ENCODE measurements at places on chromosomes 4 and X.

DNA sequence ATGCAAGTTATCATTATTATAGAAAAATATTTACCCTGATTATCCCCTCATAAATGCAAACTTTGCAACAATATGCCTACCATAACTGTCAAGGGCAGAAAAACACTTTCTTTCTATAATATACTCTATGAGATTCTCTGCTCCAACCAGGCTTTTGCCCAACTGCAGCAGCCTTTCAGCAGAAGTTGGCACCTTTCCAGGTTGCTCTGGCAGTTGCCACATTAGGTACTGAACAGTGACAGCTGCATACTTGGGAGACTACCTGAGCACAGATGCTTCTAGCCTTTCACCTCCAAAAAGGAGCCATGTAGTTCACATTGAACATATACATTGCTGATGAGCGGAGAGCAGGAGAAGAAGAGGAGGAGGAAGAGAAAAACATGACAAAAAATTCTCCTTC is 69.5 kb upstream of the BRWD3 start:
- no peak for DNase-seq

GRCh38 chrX:133852837-133853356 is 132.5 kb downstream of the GPC3 start:
- DNase-seq, result no peak

- no peak for DNase-seq
Measured at GRCh38 chr4:93313197-93313596, 515.4 kb upstream of the ATOH1 start.

GRCh38 chr4:6778435-6778834 is 4.1 kb upstream of the KIAA0232 start:
- DNase-seq, result no peak

DNA sequence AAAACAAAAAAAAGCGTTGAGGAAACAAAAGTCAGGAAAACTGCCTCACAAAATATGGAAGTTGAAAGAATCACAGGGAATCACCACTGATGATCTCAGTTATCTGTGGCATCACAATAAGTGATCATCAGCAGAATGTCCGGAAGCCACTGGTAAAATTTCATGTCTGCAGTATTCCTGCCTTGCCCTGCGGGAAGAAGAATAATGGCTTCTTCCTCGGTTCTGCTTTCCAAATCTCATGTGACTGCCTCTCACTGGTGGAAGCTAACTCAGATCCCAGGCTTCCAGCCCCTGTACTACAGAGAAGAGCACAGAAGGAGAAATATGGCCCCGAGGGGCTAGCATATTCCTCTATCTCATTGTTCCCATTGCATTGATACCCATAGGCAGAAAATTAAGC is 12.7 kb upstream of the ZNF330 start:
- no peak for DNase-seq

DNA sequence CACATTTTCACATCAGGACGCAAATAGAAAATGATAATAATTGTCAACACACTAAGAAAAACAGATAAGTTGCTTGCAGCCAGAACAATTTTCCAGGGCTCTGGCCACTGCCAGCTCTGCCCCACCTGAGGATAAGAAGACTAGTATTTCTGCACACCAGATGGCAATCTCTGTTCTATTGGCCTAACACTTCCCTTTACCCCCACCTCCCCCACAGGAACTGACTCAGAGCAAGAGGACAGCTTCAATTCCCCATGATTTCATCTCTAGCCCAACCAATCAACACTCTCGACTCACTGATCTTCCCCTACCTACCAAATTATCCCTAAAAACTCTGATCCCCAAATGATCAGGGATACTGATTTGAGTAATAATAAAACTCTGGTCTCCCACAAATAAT is 164.0 kb downstream of the SMARCA1 start:
- no peak for DNase-seq

GRCh38 chr4:100386270-100386669 is 131.6 kb downstream of the EMCN start:
- no peak for DNase-seq

DNA sequence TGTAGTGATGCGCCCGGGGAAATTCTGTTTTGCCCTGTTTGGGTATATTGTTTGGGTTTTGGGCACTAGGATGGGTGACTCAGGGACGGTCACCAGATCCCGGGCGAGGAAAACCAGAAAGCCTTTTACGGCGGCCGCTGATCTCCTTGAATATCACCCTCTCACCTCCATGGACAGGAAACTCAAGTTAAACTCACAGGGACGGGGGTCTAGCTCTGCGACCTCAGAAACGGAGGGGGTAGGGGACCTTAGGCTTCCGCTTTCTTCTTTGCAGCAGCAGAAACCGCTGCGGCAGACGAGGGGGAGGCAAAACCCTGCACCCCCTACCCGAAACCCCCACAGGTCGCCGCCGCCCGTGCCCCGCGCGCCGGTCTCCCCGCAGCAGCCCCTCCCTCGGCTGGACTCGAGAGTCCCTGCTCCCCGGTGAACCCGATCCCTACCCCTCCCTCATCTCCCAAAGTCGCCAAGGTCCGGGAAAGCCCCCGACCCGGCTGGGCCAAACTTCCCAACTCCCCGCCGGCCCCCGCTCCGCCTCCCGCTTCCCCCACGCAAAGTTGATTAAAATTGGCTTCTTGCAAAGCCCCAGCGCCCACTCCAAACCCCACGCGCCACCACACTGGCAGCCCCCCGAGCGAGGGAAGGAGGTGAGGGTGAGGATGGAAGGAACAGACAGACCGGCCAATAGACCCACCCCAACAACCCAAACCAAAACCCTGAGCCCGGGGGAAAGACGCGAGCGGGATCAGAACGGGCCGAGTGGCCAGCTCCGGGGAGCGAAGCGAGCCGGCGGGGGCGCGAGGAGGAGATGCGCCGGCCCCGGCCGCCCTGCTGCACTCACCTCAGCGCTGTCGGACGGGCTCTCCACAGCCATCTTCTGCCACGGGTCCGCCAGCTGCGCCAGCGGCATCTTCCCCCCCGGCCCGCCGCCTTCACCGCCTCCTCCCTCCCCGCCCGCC is 705 bp downstream of the RPS6KA3 start:
- DNase-seq, result peak; percentile 4

DNA sequence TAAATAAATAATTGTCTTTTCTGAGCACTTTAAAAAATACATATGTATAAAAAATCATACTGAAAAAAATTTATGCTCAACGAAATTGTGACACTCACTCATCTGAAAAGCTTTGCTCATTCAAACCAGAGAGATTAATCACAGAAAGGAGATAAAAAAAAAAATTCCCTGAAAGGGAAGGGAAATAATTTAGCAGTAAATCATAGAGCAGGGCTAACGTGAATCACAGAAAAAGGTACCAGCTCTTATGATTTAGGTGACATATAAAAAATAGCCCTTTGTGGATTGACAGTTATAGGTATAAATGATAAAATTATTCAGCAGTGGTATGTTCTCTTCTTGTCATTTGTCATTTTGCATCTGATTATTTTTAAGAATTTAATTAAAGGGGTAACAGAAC is 552.7 kb upstream of the TENM3 start:
- no peak for DNase-seq

- DNase-seq, result no peak
Measured at GRCh38 chr4:87041141-87041540, 106.3 kb downstream of the AFF1 start.

DNA sequence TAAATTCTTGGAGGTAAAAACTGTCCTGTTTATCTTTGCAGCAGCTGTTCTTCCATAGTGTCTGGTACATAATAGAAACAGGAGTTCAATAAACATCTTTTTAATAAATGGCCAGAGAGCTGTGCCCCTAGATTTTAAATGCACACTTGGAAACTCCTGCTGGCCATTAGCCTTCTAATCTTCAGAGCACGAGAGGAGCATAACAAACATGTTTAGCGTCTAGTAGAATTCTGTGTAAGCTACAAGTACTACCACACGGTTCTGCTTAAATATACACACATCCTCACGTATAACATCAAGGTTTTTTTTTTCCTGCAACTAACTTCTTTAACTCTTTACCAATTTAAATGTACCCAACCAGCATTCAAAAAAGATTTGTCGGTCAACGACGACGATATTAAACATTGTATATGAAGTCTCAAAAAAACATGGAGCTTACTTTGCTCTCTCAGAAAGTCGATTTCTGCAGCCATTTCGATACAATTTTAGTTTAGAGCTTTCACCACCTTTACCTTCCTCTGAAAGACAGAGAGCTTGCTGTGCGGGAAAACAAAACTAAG is 628 bp downstream of the SCLT1 start:
- DNase-seq, result no peak

- no peak for DNase-seq
Measured at GRCh38 chr4:165519591-165519990, 140.8 kb downstream of the CPE start.

GRCh38 chr4:165301833-165302232 is 25.6 kb upstream of the MSMO1 start:
- DNase-seq, result no peak

- DNase-seq, result no peak
Measured at GRCh38 chrX:20320461-20321159, 53.9 kb upstream of the RPS6KA3 start.

DNA sequence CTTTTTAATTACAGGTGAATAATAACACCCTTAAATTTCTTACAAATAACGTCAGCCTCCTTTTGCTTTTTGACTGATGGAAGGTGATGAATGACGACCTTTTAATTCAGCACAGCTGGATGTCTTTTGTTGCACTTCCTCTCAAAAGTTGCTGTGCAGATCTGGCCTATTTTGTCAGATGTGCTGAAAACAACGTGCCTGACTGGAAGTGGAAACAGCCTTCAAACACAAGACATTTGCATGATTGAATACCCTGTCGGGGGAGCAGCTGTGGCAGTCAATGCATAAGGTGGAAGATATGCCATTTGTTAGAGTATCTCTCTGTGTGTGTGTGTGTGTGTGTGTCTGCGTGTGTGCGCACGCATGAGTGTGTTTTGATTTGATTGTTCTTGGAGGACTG is 579.7 kb downstream of the SPRY1 start:
- no peak for DNase-seq

- no peak for DNase-seq
Measured at GRCh38 chr4:19213388-19213787, 1038.3 kb upstream of the SLIT2 start.

DNA sequence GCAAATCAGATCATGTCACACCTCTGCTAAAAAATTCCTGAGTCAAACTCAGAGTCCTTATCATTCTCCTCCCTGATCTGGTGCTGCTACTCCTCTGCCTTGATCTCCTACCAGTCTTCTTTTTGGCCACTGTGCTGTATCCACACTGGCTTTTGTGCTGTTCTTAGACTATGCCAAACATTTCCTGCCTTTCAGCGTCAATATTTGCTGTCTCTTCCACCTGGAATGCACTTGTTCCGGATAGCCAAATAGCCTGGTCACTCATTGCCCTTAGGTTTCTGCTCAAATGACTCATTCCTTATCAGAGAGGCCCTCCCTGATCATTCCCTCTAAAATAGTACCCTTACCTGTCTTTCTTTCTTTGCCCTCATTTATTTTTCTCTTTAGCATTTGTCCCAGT is 24.4 kb upstream of the RP2 start:
- no peak for DNase-seq

DNA sequence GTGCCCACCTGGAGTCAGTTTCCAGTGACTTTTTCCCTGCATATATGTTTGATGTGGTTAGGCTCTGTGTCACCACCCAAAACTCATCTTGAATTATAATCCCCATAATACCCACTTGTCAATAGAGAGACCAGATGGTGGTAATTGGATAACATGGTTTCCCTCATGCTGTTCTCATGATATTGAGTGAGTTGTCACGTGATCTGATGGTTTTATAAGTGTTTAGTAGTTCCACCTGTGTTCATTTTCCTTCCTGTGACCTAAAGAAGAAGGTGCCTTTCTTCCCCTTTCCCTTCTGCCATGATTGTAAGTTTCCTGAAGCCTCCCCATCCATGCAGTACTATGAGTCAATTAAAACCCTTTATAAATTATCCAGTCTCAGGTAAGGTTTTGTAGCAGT is 740.9 kb downstream of the ARAP2 start:
- DNase-seq, result no peak

DNA sequence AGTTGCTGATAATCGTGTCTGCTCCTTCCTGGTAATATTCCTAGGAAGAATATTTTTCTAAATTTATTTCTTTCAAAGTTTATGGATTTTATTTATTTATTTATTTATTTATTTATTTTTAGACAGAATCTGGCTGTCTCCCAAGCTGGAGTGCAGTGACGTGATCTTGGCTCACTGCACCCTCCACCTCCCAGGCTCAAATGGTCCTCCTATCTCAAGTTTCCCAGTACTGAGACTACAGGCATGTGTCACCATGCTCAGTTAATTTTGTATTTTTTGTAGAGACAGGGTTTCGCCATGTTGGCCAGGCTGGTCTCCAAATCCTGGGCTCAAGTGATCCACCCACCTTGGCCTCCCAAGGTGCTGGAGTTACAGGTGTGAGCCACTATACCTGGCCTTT is 48.9 kb downstream of the PDLIM5 start:
- DNase-seq, result no peak

GRCh38 chr4:153634738-153635353 is 49.2 kb upstream of the TLR2 start:
- no peak for DNase-seq

GRCh38 chr4:70703619-70704214 is 15.4 kb downstream of the UTP3 start:
- no peak for DNase-seq

DNA sequence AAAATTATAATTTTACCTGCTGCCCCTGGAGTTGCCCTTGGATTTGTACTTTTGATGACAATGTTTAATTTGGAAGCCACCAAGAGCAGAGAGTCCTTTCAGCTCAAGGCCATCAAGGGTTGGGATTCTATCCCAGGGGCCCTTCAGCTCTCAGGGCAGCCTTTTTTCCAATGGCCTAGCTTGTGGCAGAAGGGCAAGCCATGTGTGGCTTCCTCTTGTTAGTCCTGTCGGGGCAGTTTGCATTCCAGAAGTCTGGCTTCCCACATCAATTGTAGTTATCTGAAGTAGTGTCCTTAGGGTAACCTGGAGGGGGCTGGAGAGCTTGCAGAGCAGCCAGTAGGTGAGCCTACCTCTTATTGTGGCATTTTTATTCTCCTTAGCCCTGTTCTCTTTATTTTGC is 569.4 kb downstream of the TRAM1L1 start:
- DNase-seq, result no peak

DNA sequence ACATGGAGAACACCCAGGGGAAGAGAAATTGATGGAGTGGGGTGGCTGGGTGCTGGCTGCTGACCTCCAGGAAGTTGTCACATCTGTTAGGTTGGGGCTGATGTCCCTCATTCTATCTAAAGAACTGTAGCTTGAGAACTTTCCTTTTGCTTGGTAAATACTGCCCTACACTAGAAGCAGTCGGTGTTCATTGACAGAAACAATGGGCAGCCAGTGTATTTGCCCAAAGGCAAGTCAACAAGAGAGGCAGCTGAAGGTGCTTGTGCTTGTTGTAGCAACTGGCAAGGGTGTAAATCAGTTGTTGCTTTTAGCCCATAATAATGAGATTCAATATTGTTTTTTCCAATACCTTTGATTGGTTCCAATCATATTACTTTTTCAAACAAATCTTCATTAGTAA is 956 bp downstream of the TMEM154 start:
- DNase-seq, result no peak

DNA sequence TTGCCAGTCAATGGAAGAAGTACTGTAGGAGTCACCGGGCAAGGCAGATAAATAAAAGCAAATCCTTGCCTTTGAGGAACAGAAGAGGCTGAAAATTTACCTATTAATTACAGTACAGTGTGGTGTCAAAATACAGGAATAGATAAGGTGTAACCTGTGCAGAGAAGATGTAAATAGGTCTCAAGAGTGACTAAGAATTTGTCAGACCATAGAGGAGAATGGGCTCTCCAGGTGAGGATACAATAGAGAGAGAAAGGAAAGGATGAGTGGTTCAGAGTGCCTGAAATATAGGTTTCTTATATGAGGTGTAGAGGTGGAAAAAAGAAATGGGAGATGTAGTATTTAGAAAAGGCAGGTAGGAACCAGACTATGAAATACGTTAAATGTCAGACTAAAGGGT is 801 bp upstream of the ZC4H2 start:
- no peak for DNase-seq

GRCh38 chr4:37389967-37390580 is 145.5 kb downstream of the NWD2 start:
- DNase-seq, result no peak

Data from stimulated activated CD4-positive, alpha-beta T cell treated with anti-CD3 and anti-CD28 coated beads, Interleukin-4, amount 100 ng/mL, for 48 hours (primary cell).